ENCODE measurements at places on chromosomes 16 and 17.
A peak's percentile ranks its signal among the peaks of the same experiment; 100 is the strongest.

- no peak for DNase-seq
Measured at GRCh38 chr17:14873540-14873939, 391.6 kb downstream of the PMP22 start.

- no peak for DNase-seq
Measured at GRCh38 chr17:49951362-49952082, 17.5 kb upstream of the DLX4 start.

GRCh38 chr17:1946021-1946932, 78.9 kb downstream of the RTN4RL1 start:
- no peak for DNase-seq

- no peak for DNase-seq
Measured at GRCh38 chr16:81523387-81524115, 78.9 kb downstream of the CMIP start.

- no peak for DNase-seq
Measured at GRCh38 chr17:78236362-78237127, 5.1 kb downstream of the TMEM235 start.

GRCh38 chr17:81222620-81222905, 202 bp downstream of the CEP131 start:
- no peak for DNase-seq

GRCh38 chr17:44880062-44880461, 19.2 kb downstream of the EFTUD2 start:
- no peak for DNase-seq

DNA sequence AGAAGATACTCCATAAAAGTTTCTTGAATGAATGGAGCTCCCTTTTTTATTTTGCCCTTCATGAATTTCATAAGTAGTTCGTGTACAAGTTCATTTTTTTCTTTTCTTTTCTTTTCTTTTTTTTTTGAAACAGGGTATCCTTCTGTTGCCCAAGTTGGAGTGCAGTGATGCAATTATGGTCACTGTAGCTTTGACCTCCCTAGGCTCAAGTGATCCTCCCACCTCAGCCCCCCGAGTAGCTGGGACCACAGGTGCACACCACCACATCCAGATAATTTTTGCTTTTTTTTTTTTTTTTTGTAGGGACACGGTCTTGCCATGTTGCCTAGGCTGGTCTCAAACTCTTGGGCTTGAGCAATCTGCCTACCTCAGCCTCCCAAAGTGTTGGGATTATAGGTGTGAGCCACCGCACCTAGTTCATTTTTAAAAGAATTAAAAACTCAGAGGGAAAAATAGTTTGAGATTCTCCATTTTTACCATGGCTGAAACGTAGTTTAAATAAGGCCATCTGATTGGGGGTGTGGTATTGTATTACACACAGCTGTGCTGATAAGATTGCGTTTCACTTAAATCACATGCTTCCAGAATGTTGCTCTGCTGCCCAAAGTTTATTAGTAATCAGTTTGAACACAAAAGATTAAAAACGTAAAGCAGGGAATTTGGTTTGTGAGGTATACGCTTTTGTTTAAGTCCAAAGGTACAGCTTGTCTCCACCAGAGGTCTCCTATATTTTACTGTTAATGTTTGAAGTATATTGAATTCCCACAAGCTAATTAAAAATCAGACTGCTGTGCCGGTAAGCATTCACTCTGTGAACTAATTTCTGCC, 154.1 kb downstream of the SOCS1 start:
- DNase-seq, result no peak

- DNase-seq, result no peak
Measured at GRCh38 chr17:2366747-2367494, 29.6 kb downstream of the SGSM2 start.

DNA sequence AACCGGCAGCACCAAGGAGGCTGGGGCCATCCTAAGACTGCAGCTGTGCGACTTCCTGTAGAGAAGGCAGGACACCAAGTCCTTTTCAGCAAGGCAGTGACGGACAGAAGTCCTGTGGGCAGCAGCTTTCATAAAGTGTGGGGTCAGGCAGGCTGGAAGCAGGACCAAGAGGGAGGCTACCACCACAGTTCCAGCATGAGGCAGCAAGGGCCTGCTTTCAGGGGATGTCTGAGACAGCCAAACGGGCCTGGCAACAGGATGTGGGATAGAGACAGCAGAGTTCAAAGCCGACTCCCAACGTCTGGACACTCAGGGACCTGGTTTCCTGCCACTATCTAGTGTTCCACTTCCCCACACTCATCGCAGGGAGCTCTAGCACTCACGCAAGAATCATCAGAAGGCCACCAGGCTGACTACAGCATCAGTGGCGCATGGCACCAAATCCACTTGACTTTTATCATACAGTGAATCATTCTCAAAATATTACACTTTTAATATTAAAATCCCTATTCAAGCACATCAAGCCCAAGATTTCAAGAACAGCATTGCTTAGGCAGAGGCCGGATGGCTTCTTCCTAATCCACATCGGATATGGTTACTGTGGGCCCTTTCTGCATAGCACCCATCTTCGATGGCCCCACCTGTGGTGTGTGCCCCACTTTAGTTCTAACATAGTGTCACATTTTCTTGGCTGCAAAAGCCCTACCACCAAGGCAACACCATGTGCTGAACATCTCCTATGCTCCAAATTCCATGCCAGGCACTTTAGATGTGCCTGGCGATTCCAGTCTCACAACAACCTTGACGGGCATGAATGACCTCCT, 5.2 kb downstream of the USP7 start:
- no peak for DNase-seq

DNA sequence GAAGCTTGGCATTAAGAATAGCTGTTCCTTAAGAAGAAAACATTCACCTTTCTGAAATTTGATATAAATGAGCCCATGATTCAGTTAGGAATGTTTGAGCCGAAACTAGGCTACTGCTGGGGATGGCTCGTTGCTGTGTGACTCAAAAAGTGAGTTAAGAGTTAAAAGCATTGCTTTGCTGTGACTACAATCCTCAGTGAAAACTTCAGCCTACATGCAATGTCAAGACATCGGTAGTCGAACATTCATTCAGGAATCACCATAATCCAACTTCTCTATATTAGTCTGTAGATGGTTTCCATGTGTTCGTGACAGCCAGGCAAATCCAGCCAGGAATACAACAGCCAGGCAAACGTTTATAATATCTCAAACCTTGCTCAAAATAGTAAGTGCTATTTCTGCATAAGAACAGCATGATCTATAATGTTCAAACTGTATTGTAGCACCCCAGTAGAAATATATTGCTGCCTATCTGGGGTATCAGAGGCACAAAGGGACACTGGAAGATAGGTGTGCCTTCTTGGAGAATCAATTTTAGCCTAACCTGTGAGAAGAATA, 1225.1 kb downstream of the CDH8 start:
- DNase-seq, result no peak

GRCh38 chr17:73532421-73532901, 111.8 kb downstream of the SDK2 start:
- peak; percentile 76 for DNase-seq

GRCh38 chr16:85888405-85889331, 10.3 kb upstream of the IRF8 start:
- DNase-seq, result no peak
